Lung (tissue), 17 donors: ENCODE measurements at places on chromosomes 2 and 18.

GRCh38 chr2:127506510-127506909, 19.8 kb downstream of the IWS1 start:
- H3K27ac ChIP-seq, result no peak overlapping the region
- no peaks in the 10 kb centered on the region for H3K27me3 ChIP-seq
- peaks cover 28% of the 10 kb centered on the region for H3K36me3 ChIP-seq
- peaks cover 20% of the 10 kb centered on the region for H3K4me1 ChIP-seq
- H3K4me3 ChIP-seq, result no peak overlapping the region

DNA sequence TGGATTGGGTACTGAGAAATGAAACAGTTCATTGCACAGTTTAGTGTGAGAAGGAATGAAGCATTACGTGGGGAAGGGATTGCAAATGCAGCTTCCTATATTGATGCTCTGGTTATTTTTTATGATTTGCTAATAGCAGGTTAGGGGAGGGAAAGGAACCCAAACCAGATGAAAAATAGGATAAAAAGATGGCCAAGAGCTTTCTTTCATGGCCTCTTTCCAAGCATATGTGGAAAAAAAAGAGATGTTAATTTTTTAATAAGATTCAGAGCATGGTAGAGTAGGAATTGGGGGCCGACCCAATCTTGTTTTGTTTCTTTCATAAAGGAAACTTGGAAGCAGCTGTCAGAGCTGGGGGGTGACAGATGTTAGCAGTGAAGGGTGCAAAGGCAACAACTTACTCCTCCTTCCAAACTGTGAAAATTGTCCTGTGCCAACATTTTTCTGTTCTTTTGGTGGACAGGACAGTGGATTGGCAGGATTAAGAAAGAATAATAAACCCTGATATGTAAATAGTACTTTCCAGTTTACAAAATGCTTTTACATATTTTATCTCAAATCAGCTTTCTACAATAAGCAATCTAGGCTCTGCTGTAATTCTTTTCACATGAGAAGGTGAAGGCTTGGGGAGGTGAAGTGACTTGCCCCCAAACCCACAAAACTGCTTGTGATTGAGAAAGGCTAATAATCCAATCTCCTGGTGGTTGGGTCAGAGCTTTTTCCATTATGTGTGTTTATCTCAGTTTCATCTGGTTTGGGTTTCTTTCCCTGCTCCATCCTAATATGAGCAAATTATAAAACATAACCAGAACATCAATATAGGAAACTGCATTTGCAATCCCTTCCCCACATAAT, 270.1 kb downstream of the ETAA1 start:
- H3K4me1 ChIP-seq, result peaks cover 3% of the 10 kb centered on the region
- no peaks in the 10 kb centered on the region for H3K36me3 ChIP-seq
- no peak overlapping the region for H3K27ac ChIP-seq
- no peak overlapping the region for H3K4me3 ChIP-seq
- H3K27me3 ChIP-seq, result no peaks in the 10 kb centered on the region
- peak; percentile 9 for DNase-seq

- H3K4me3 ChIP-seq, result peak overlapping the region; percentile 51
- peaks cover 10% of the 10 kb centered on the region for H3K4me1 ChIP-seq
- no peaks in the 10 kb centered on the region for H3K36me3 ChIP-seq
- no peak overlapping the region for H3K27ac ChIP-seq
These were observed 697 bp downstream of the ITGA4 start for GRCh38 chr2:181457741-181458425.

DNA sequence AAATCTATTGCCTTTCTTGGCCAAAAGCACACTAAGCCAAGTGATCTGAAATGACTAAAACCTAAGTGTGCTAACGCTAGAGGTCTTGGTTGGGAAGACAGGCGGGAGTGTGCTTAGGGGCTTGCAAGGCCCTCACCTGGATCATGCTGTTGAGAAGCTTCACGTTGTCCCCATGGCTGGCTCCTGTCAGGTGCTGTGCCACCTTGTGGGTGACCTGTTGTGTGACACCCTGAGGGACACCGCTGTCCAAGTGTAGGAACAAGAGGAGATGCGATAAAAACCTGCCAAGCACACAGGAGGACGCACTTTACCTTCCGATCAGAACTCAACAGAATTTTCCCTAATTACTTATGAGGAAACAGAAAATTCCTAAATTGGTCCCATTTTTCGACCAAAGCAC, 50.8 kb downstream of the EPG5 start:
- no peak overlapping the region for H3K4me3 ChIP-seq
- no peak for DNase-seq
- peaks cover 4% of the 10 kb centered on the region for H3K4me1 ChIP-seq
- H3K27ac ChIP-seq, result no peak overlapping the region

DNA sequence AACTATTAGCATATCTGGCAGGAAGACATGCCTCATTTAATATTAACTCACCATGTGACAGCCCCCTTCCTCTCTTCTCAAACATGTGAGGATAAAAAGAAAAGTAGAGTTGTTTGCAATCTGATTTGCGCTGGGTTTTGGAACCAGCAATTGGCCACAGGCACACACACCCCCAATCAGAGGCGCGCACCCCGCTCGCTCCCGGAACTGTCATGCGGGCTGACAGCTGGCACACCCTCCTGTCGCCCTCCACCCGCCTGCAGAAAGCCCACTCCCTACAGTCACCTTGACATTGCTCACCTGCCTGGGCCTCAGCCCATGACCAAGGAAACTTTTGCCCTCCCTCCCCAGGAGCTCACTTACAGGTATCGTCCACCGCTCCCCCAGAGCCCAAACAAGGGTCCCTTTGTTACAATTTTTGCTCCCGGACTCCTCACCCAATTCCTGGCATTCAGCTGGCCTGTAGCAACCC, 1.1 kb downstream of the COBLL1 start:
- peak overlapping the region; percentile 87 for H3K4me3 ChIP-seq
- peaks cover 5% of the 10 kb centered on the region for H3K4me1 ChIP-seq
- peak; percentile 59 for DNase-seq
- H3K36me3 ChIP-seq, result no peaks in the 10 kb centered on the region

- no peaks in the 10 kb centered on the region for H3K4me1 ChIP-seq
- no peak overlapping the region for H3K27ac ChIP-seq
- peak; percentile 23 for DNase-seq
These were observed 124.2 kb upstream of the MEX3C start for GRCh38 chr18:51321696-51322095.

DNA sequence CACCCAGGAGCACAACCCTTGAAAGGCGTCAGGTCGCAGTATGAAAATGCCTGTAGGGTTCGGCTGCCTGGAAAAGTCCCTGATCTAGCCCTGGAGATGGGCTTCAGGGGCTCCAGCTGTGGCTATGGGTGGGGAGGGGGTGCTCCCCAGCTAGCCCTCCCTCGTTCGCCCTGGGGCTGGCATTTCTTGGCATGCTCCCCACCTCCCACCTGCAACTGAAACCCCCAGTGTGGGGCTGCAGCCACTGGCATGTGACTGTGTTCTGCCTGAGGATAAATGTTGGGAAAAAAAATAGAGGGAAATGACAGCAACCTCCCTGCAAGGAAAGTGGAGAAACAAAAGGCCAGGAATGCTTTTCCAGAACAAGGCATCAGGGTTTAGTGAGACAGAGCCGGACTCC, 109.2 kb downstream of the COPS8 start:
- H3K4me3 ChIP-seq, result no peak overlapping the region
- H3K27ac ChIP-seq, result no peak overlapping the region
- H3K4me1 ChIP-seq, result peaks cover 26% of the 10 kb centered on the region
- no peaks in the 10 kb centered on the region for H3K36me3 ChIP-seq
- DNase-seq, result no peak
- H3K27me3 ChIP-seq, result no peaks in the 10 kb centered on the region

GRCh38 chr18:9765501-9765900, 57.4 kb downstream of the RAB31 start:
- H3K27me3 ChIP-seq, result no peaks in the 10 kb centered on the region
- no peak overlapping the region for H3K4me3 ChIP-seq
- DNase-seq, result peak; percentile 36
- H3K36me3 ChIP-seq, result no peaks in the 10 kb centered on the region
- H3K27ac ChIP-seq, result no peak overlapping the region

DNA sequence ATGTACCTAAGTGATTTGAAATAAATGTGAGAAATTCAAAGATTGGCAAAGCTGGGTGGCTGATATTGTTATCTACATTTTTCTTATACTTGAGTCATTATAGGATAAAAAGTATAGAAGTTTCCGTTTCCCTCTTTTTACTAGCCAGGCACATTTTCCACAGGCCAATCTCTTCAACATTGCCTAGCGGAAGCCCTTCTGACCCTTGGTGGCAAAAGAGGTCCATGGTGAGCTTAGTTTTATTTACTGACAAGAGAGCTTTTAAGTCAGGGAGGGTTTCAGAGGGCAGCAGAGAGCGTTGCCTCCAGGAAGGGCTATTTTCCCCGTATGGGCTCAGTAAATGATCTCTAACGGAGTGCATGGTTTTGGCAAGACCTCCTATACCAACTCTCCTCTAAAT, 15.1 kb upstream of the RHOB start:
- H3K4me3 ChIP-seq, result no peak overlapping the region
- no peak for DNase-seq
- H3K36me3 ChIP-seq, result no peaks in the 10 kb centered on the region
- no peaks in the 10 kb centered on the region for H3K27me3 ChIP-seq

DNA sequence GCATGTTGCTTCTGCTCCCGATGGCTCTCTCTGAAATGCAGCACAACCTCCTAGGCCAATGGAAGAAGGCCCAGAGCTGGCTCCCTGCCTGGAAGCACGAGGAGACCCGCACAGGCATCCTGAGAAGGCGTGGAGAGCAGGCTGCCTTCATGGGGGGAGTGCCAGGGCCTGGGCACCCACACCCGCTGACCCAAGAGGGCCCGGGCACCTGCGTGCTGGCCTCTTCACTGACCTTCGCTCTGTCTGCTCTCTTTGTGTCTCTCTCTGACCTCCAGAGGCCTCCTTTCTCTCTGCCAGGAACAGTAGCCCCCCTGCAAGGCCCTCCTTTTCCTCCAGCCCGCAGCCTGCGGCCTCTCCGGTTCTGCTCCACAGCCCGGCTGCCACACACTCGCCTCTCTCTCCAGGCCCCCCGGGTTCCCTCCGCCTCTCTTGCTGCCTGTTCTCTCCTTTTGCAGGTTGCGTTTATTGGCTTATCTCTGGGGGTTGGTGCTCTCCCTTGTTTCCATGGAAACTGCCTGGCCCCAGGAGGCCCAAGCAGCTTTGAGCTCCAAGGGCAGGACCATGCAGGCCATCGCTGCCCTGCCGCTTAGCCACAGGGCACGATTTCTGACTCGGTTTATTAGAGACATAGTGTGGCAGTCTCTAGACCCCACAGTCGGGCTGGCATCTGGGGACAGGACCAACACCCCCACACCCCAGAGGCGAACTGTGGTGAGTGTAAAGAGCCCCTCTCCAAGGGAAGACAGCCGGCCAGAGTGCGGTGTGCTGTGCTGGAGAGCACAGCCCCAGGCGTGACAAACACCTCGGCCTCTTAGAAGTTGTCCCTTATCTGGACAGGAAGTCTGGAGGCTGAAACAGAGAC, 1.7 kb downstream of the MZT2B start:
- no peaks in the 10 kb centered on the region for H3K36me3 ChIP-seq
- peak; percentile 57 for DNase-seq
- no peak overlapping the region for H3K4me3 ChIP-seq
- H3K4me1 ChIP-seq, result no peaks in the 10 kb centered on the region
- no peak overlapping the region for H3K27ac ChIP-seq

DNA sequence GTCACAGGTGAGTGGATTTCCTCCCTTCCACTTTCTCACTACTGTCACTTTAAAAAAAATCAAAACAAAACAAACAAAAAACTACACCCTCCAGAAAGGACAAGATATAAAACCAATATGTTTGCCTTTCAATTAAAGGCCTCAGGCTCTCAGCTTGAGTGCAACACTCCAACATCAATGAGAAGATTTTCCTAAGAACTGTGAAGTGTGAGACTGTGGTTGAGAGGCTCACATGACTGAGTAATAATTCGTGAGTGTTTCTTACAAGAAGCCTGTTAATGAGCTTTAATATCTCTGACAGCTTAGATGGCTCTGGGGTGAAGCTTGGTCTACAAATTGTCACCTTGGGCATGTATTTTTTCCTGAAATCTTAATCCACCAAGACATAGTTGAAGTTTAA, 216.1 kb downstream of the ETAA1 start:
- H3K27ac ChIP-seq, result no peak overlapping the region
- no peak overlapping the region for H3K4me3 ChIP-seq
- peaks cover 3% of the 10 kb centered on the region for H3K4me1 ChIP-seq
- no peaks in the 10 kb centered on the region for H3K36me3 ChIP-seq

- H3K27me3 ChIP-seq, result no peaks in the 10 kb centered on the region
- DNase-seq, result no peak
- H3K36me3 ChIP-seq, result no peaks in the 10 kb centered on the region
- H3K4me3 ChIP-seq, result no peak overlapping the region
- H3K4me1 ChIP-seq, result no peaks in the 10 kb centered on the region
These were observed 694.5 kb downstream of the TDRD15 start for GRCh38 chr2:21818212-21818795.

DNA sequence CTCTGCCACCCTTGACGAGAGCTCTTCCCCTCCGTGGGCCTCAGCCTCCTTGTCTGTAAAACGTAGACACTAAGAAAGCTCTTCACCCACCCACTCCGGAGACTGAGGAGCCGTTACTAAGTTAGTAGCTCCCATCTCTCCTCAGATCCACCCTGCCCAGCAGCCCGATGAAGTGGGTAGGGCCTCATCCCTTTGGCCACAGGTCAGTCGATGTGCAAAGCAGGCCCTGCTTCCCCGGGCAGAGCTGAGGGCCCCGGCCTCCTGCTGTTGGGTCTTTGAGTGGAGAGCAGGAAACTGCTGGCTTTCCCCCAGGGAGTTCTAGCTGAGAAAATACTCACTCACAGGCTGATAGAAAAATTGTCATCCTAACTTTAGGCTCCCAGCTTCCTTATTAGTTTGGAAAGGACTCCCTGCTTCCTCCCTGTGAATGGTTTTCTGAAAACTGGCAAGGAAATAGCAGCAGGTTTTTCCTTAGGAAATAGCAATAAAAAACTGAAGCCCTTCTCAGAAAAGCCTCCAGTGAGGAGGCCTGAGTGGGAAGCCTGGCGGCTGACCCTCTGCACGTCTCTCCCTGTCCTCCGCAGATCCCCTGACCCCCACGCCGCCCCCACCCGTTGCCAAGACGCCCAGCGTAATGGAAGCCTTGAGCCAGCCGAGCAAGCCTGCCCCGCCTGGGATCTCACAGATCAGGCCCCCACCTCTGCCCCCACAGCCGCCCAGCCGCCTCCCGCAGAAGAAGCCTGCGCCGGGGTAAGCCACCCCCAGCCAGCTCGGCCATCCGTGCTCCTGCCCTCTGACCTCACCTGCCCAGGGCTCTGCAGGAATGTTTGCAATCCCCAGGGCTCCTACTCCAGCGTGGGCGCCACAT, 30.2 kb downstream of the ITGB1BP1 start:
- H3K27me3 ChIP-seq, result no peaks in the 10 kb centered on the region
- DNase-seq, result no peak
- no peaks in the 10 kb centered on the region for H3K36me3 ChIP-seq
- no peak overlapping the region for H3K4me3 ChIP-seq
- peak overlapping the region; percentile 2 for H3K27ac ChIP-seq
- H3K4me1 ChIP-seq, result no peaks in the 10 kb centered on the region

DNA sequence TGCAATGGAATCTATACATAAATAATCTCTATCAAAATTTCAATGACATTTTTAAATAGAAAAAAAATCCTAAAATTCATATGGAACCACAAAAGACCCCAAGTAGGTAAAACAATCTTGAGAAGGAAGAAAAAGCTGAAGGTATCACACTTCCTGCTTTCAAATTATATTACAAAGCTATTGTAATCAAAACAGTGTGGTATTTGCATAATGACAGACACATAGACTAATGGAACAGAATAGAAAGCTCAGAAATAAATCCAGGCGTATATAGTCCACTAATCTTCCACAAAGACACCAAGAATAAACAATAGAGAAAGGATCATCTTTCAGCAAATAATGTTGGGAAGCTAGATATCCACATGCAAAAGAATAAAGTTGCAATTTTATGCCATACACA, 699.8 kb upstream of the ID2 start:
- no peak for DNase-seq
- no peak overlapping the region for H3K27ac ChIP-seq
- H3K27me3 ChIP-seq, result no peaks in the 10 kb centered on the region
- H3K4me3 ChIP-seq, result no peak overlapping the region
